ENCODE measurements at places on chromosomes 11 and 22.

DNA sequence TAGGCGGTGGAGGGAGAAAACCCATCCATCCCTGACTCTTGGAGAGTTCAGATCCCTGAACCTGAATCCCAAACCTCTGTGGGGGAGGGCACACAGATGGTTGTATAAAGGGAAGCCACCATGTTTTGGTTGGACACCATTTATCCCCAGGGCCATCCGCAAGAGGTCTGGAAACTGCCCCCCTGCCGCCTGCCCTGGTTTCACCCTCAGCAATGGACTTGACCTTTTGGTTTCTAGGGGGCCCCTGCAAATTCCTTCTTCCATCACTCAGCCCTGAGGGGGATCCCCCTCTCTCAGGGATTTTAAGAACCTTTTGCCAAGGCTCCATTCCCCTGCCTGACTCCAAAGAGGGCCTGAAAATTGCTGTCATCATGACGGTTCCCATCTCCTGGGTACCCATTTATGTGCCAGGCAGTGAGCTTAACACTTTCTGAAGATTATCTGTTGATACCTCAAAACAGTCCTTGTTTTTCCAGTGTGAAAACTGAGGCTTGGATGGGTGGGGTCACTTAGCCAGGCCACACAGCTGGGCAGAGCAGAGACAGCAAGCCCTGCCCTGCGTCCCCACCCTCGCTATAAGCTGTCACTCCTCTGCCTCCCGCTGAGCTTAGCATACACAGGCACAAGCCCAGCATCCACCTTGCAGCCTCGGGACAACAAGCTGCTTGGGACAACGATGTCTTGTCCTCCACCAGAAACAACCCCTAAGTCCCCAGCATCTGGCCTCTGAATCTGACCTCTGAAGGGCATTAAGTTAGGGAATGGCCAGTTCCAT, 33.2 kb upstream of the CRYBB3 start:
- no peak for DNase-seq

DNA sequence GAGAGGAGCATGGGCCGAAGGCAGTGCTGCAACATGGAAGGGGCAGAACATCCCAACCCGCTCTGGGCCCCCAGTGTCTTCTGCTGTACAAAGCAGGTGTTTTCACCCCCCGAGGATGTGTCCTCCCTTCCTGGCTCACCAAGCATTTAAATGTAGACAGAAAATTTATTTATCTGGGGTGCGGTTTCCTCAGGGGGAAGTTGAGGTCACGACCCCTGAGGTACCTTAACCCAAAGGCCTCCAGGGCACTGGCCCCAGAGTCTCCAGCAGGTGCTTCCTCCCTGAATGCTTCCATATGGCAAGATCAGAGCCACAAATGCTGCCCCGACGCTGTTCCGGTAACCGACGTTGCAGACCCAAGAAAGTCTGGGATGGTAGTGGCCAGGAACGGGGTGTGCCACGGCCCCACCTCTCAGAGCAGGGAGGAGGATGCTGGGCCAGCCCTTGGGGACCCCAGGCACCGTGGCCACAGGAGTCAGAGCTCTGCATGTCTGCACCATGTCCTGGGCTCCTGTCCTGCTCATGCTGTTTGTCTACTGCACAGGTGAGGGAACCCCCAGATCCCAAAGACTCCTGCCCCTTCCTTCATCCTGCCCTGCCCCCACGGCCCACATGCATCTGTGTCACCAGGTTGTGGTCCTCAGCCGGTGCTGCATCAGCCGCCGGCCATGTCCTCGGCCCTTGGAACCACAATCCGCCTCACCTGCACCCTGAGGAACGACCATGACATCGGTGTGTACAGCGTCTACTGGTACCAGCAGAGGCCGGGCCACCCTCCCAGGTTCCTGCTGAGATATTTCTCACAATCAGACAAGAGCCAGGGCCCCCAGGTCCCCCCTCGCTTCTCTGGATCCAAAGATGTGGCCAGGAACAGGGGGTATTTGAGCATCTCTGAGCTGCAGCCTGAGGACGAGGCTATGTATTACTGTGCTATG, at the start of gene VPREB1:
TSS of gene VPREB1 (plus strand) at position 471 of the 935 bp plus-strand sequence. CDS start at position 499, 28 bp downstream.
- no peak for DNase-seq

- peak; percentile 45 for DNase-seq
Observed at GRCh38 chr11:48006301-48006992, 26.1 kb downstream of the PTPRJ start.

DNA sequence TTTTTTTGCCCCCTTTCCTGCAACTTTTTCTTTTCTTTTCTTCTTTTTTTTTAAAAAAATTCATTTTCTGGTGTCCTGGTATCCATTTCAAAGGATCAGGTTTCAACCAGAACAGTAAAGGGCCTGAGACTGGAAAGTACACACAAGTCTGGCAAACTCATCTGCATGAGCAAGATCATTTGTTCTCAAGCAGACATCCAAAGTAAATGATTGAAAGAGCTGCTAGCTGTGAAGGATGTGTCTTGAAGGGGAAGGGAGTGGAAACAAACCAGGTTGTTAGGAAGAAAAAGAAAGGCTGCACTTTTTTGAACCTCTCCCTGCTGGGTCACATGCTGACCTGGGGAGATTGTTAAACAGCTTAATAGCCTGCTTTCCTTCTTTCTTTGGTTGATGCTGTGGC, 5.3 kb downstream of the YAP1 start:
- DNase-seq = peak; percentile 69

DNA sequence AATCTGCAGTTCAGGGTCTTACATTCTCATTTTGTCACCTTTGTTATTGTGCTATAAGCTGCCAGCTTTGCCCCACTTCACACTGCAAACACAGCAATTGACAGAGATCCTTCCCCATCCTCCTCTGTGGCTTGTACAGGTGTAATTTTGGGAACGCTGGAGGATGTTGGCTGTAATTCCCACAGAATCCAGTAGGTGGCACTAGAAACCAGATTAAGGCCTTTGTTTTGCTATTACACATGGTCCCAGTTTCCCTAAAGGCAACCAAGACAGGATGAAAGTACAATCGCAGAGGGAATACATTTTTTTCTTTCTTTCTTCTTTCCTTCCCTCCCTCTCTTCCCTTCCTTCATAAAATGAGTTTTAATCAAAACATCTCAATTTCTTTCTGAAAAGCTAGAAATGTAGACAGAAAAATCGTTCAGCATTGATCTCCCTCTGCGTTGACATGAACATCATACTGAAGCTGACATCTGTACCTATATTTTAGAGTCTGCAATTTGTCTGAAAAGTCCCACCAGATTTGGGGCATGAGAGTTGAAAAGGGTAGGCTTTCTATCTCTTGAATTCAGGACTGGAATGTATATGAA, 21.3 kb upstream of the NELL1 start:
- peak; percentile 46 for DNase-seq

- DNase-seq = no peak
Observed at GRCh38 chr11:46631676-46632075, 14.3 kb downstream of the ATG13 start.

DNA sequence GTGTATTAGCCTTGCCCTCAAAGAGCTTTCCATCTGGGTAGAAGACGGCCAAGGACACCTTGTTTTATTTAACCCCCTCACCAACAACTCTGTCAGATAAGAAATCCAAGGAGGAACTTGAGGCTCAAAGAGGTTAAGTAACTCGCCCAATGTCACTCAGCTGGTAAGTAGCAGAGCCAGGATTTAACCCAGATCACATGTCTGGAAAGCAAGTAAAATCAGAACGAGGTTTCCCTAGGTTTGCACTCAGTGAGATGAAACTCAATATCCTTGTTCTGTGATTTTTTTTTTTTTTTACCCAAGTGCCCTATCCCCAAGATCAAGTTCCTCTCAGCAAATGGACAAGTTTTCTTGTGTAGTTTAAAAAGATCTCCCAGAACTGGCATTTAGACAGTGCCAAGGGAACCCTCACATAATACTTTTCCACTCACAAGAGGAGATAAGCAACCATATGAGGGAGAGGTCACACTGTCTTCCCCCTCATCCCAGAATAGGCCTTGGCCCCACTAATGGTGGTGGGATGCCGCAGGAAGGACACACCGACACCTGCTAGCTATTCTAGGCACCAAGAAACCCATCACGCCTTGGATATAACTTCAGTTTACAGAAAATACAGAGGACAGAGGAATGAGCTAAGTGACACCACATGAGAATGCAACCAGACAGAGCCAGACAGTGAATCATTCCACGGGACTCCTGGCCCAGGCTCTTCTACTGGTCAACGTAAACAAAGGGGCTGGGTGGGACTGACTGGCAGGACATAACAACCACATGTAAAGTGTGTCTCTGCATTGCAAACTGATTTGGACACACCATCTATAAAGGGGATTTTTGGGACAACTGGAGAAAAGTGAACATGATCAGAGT, 8.6 kb upstream of the ARAP1 start:
- DNase-seq = peak; percentile 89

DNA sequence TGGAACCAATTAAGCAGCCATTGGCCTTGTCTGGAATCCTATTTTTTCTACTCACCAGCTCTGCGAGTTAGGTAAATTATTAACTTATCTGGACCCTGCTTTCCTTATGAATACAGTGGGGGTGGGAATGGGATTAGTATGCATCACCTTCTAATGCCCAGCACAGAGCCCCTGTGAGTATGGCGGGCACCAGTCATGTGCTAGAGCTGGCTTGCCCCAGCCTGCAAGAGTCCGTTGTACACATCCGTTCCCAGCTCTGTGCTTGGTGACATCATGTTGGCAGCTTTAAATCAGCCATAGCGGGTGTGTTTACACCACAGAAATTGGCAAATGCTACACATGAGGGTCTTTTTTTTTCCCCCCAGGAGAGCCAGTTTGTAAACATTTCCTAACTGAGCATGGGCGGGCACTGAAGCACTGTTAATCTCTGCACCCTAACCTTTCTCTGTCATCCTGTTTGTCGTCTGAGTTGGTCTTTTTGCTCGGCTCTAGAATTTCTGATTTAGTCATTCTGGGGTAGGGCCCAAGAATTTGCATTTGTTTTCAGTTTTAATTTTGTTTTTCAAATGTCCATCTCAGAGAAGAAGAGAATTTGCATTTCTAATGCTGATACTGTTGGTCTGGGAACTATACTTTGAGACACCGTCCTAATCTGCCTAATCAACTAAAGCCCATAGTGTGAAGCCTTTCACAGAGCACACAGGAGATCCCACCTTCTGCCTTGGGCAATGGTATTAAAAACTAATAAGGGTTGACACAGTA, 130.3 kb upstream of the TBCEL start:
- no peak for DNase-seq

GRCh38 chr11:27456795-27457329, 15.7 kb downstream of the LGR4 start:
- no peak for DNase-seq

DNA sequence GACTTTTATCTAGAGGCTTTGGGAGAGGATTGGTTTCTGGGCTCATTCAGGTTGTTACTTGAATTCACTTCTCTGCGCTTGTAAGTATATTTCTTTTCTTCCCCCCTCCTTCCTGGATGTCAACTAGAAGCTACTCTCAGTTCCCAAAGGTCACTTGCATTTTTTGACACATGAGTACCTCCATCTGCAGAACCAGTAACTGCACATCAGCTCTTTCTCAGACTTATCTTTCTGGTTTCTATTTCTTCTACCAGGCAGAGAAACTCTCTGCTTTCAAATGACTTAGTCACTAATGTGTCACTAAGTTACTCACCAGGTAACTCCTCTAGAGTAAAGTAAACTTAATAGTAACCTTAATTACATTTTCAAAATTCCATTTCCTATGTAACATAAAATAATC, 773.0 kb upstream of the LUZP2 start:
- no peak for DNase-seq

- DNase-seq = peak; percentile 74
Observed at GRCh38 chr11:66443602-66444001, 5.0 kb upstream of the MRPL11 start.

DNA sequence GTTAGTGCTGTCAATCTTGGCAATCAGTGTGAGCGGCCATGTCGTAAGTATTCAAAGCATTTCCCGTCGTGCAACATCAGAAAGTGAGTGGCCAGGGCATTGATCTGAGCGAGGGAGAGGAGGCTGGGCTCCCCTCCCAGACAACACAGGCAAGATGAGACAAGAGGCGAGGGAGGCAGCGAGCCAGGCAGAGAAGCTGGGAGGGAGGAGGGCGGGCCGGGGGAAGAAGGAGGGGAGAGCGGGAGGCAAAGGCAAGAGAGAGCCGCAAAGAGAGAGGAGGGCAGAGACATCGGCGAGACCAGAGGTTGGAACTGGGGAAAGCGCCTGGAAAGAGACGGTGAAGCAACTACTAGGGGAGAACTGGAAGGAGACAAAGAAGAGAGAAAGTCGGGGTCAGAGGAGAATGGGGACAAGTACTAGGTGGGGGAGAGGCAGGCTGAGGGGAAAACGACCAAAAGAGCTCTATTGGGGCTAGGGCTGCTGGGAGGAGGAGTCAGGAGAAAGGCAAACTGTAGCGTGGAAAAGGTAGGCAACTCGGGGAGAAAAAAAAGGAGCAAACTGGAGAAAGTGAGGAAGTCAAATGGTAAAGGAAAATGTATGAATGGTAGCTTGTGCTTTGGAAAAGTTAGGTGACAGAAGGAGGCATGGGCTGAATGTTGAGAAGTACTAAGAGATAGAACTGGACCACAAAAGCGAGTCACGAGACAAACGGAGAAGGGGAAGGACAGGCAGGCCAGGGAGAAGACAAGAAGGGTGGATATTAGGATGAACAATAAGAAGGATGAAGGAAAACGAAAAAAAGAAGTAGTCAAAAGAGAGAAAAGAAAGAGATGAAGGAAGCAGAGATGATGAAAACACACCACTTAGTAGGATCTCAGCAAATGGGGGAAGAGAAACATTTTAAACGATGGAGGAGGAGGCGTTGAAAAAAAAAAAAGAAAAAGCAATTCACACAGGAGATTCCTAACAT, 130.5 kb upstream of the C11orf58 start:
- DNase-seq = peak; percentile 89

DNA sequence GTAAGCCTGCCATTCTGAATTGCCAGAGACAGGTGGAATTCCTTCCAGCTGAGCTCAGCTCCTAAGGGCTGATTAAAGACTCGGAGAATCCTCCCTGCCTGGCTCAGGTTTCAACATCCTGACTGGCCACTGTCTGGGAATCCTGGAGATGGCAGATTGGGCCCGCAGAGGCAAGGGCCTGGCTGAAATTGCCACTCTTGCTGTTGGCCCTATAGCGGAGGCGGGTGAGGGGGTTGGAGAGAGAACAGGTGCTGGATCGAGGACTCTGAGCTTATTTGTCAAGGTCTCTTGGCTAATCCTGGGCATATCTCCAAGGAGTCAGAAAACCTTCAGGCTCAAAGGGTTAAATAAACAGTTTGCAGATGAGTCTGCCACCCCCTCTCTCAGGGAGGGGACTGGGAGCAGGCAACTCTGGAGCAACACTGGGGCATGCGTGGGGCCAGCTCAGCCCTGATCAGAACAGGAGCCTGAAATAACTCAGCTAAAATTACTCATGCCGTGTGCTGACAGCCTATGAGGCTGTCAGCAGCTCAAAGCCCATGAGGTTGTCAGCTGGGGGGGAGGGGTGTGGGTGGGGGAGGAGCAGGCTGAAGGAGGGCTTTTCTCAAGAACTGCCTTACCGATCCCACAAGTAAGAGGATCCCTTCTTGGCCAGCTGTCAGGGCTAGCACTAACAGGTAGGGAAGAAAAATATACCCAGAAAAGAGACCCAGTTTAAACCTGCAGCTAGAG, 14.7 kb upstream of the MFRP start:
- peak; percentile 87 for DNase-seq

- DNase-seq = no peak
Observed at GRCh38 chr11:1942558-1943260, 4.4 kb upstream of the MRPL23 start.

GRCh38 chr11:73337846-73338245, 29.8 kb downstream of the ARHGEF17 start:
- DNase-seq = no peak

Data from mesenchymal stem cell (in vitro differentiated cells and primary cell).